ENCODE measurements at places on chromosomes 13 and 19.

DNA sequence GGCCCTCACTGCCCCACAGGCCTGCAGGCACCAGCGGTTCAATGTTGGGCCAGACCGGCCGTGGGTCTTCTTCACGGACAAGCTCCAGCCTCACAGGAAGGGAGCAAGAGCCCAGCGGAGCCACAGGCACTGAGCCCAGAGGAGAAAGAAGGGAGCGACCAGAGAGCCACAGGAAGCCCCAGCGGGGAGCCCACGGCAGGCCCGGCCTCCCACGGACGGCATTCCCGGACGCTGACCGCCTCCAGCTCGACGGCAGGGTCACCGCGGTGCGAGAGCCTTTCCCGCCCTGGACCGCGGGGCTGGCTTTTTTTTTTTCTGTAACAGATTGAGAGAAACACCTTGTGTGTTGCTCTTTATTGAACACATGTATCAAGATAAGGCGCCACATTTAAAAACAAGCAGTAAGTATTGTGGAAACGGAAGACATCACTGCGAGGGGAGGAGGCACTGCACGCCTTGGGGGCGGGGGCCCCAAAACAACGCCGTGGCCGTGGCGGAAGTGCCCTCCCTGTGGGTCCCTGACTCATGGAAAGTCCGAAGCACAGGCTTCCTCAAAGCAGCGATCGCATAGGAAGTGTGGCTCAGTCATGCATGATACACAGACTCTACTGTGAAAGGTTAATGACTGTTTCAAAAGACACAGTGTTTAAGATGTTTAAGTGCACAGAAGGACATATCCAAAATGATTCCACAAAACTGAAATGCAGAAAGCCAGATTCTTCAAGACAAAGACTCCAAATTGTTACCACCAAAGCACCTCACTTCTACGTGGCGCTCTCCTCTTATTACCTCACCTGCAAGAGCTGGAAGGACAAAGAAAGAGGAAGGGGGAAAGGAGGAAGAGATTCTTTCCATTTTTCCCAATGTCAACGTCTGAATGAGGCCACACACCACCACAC lies 3.5 kb downstream of the RASA3 start:
- DNase-seq, result peak; percentile 95

- DNase-seq, result no peak
Observed at GRCh38 chr13:111422348-111422747, 101.9 kb downstream of the TEX29 start.

DNA sequence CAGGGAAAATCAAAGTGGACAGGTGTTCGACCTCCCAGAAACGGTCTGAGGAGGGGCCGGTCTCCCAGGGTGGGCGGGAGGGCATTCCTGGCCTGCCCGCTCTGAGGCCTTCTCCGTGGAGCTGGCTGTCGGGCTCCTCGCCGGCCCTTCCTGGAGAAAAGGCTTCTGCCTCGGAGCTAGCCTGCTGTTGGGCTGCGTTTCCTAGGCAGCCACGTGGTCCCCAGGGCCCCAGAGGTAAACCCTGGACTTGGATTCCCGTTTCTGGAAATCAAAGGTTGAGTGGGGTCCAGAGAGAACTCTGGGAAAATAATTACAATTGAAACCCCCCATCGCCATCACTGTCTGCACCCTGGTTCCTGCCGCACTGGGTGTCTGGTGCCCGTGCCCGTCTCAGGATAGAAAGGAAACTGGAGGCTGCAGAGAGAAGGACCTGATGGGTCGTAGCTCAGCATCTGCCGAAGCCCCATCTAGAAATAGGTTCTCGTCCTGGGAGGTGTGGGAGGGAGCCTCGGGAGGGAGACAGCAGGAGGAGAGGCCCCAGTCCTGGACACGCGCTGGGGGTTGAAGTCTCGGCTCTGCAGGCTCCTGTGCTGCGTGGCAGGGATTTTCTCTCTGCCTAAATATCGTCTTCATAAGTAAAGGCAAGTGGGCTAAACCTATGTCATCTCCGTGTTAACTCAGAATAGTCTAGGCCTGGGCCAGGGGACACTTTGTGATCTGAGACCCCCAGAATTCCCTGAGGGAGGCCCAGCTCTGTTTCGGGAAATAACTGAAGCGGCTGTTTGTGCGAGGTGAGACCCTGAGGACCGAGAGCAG lies 7.7 kb upstream of the PROZ start:
- DNase-seq, result no peak

GRCh38 chr13:75705395-75705794 lies 69.3 kb downstream of the LMO7 start:
- DNase-seq, result no peak

- no peak for DNase-seq
Observed at GRCh38 chr13:75129331-75129730, 352.6 kb downstream of the TBC1D4 start.

GRCh38 chr13:44331446-44331845 lies 42.2 kb upstream of the SERP2 start:
- DNase-seq, result no peak

DNA sequence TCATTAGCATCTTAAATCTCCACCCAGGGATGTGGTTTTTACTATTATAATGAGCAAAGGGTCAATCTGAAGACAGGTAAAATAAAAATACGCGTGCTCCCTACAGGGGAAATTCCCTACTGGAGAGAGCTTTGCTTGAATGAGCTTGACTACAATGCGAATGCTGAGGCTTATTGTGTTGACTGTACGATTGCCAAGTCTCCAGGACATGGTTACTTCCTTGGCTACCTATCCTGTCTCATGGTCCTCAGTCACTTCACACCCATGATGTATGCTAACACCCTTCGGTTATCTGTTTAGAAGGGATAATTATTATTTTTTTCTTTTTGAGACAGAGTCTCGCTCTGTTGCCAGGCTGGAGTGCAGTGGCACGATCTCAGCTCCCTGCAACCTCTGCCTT lies 61.7 kb downstream of the ZNF627 start:
- DNase-seq, result no peak

- DNase-seq, result peak; percentile 46
Observed at GRCh38 chr13:29472332-29472961, 123.0 kb downstream of the SLC7A1 start.

DNA sequence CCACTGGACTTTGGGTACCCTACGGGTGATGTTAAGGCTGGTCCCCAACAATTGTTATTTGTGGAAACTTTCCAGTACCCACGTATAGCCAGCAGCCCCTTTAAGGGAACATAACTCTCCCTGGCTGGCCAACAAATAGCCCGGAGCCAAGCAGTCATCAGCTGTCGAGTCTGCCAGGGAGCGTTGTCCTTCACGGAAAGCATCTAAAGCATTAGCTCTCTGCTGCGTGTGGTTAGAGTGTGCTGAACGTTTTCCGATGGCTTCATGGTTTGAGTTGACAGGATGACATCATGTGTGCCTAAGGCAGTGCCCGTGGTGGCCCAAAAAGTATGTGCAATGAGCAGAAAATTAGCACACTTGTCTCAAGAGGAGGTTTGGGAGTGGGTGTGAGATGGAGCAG lies 3.3 kb upstream of the ZNF556 start:
- no peak for DNase-seq

DNA sequence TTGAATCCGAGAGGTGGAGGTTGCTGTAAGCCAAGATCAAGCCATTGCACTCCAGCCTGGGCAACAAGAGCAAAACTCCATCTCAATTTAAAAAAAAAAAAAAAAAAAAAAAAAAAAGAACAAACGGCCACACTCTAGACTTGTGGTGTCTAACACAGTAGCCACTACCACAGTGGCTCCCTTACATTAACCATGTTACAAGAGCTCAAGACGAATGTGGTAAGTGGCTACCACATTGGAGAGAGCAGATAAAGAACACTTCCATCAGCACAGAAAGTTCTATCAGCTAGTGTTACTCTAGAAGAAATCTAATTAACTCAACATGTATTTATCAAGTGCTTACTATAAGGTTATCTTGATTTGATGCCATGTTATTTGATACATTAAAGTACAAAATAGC lies 11.5 kb downstream of the XPO4 start:
- DNase-seq, result no peak

DNA sequence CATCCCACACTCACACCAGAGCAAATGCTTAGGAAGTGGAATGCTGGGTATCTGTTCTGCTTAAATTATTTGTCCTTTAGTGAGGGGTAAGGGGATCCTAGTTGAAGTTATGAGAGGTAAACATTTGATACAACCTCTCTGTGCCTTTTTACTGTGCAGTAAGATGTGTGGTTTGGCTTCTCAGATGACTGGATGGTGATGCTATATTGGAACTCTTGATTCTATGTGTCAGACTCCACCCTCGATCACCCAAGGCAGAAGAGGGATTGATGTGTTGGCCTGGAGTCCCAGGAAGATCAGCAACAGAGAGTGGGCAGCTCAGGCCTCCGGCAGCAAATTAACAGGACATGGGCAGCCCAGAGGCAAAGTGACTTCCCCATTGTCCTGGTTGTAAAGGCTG lies 66.7 kb downstream of the SIPA1L3 start:
- no peak for DNase-seq

Measured in CD4-positive, alpha-beta T cell treated with Interleukin-6 for 4 hours (primary cell).